ENCODE measurements at places on chromosomes 16 and 17. TPM values are rescaled to one million over a fixed set of nuclear protein-coding genes. Genes with fewer than 3 reads are reported as not detected.

DNA sequence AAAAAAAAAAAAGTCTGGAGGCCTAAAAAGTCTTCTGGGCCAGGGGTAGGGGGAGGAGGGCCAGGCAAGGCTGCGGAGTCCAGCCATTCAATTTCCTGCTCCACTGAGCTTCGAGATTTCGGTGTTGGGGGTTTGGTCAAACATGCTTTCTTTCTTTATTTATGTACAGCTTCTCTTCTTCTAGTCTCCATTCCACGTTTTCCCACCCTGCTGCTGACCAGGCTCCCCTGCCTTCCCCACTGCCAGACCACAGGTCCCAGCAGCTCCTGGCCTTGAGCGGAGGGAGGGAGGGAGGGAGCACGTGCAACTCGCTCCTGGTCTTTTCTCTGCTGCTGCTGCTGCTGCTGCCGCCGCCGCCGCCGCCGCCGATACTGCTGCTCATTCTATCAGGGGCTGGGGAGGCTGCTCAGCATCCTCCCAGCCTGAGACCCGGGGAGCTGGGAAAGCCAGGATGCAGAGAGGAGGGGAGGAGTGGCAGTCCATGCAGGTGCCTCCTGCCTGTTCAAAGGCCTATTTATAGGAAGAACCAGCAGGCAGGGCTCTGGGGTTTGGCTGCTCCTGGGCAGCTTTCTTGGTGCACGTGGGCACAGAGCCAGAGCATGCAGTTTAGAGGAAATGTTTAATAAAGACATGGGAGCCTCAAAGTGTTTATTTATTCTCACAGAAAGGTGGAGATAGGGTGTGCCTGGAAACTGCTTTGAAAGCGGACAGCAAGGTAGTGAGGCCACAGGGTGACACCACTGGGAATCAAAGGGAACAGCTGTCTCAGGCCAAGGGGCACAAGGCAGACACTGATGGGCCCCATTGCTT lies 23.4 kb upstream of the ZFHX3 start:
- no peak for DNase-seq

- no peak for DNase-seq
These were observed 315.3 kb downstream of the XYLT1 start for GRCh38 chr16:17155485-17155884.

GRCh38 chr17:82298538-82299421 lies 18.6 kb downstream of the CD7 start:
- no peak for DNase-seq

DNA sequence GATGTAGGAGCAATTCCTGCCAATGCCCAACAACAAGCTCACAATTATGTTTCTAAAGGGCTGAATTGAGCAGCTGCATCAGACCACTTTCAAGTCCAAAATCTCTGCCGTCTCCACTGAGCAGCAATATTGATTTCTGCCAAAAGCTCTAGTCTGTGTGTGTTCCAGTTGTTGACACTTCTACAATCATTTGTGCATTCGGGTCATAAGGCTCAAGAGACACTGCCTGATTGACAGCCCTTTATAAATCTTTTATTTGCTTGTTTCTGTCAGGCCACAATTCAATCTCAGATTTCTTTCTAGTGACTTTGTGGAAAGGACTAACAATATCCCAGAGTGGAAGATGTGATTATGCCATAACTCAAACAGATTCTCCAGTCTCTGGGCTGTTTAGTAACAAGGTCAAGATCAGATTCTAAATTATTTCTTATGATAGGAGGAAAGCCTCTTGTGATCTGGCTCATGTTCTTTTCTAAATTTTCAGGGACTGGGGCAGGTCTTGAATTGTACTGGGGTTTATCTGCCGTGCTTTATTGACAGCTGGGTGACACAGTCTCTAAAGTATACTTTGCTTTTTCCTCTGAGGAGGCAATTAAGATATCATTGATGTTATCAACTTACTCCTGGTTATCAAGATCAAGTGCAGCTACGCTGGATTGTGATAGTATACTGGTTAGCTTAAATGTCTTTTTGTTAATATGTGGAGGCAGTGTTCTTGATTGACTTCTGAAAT lies 377.1 kb downstream of the CNTNAP4 start:
- DNase-seq, result no peak

DNA sequence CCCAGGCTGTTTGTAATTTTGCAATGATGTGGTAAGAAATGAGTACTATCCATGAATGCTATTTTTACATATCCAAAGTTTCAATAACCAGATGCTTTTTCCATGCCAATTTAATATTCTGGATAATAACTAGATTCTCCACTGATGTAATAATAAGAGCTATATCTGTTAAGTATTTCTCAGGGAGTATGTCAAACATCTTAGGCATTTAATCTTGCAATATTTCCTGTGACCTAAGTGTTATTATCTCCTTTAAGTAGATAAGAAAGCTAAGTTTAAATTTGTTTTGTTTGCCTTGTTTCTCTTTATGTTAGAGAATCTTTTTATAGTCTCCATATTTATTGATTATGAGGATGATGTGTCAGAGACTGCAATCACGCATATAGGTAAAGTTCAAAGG lies 32.3 kb upstream of the HS3ST3A1 start:
- DNase-seq, result peak; percentile 15

DNA sequence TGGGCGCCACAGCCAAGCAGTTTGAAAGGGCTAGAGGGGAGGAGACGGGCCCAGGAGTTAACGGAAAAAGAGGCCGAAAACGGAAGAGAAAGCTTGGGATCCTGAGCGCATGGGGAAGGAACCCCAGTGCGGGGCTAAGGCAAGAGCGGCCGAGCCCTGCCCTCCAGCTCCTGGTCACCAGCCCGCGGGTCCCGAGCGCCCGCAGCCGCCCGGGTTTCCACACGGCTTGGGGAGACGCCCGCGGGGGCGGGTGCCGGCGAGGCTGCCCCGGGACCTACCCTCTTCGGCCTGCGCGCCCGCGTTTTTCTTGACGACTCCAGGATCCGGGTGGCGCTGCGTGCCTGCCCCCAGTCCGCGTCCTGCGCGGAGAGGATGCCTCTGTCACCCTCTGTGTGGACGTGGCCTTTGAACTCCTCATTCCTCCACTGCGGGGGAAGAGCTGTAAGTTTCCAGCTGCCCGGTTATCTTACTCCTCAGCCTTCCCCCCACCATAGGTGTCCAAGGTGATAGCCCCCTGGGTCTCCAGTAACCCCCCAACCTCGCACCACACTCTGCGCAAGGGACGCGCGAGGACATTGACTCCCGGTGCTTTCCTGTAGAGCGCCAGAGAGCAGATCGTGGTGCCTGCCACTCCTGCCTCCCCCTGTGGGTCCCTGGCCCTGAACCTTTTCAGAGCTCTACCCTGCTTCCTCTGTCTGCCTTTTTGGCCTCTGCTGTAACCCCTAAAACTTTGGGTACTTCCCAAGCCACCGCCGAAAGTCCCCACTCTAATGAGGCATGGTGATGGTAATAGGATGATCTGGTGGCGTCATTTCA lies 1.7 kb upstream of the CDH11 start:
- peak; percentile 39 for DNase-seq

GRCh38 chr17:67746704-67747571 lies 29.2 kb downstream of the NOL11 start:
- DNase-seq, result no peak

CDT1 gene
- total RNA-seq, result 4.7 TPM

ZNF771 gene
- 5.8 TPM for total RNA-seq

ST6GALNAC1 gene
- not detected for total RNA-seq

ASPA gene
- total RNA-seq, result not detected

All from IMR-90 (cell line).